Stimulated activated CD4-positive, alpha-beta T cell treated with anti-CD3 and anti-CD28 coated beads, Interleukin-4, amount 100 ng/mL, for 24 hours (primary cell): ENCODE measurements at places on chromosomes 2 and 18.
A peak's percentile ranks its signal among the peaks of the same experiment; 100 is the strongest.

GRCh38 chr18:56235481-56236013 lies 402.8 kb downstream of the TXNL1 start:
- DNase-seq, result no peak

- no peak for DNase-seq
These were observed 30.6 kb upstream of the FAM237A start for GRCh38 chr2:206611736-206612135.

DNA sequence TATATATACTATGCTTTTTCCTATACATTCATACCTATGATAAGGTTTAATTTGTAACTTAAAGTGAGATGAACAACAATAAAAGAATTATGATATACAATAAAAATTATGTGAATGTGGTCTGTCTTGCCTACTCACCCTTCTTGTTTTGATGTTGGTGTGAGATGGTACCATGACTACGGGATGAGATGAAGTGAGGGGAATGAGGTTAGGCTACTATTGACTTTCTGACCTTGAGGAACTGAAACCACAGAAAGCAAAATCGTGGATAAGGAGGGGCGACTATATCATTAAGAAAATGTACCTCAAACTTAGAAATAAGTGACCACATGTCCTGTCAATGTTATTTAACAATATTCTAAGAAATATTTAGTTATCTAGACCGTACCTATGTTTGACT lies 103.9 kb upstream of the PPP1CB start:
- DNase-seq, result no peak

- DNase-seq, result no peak
These were observed 29.1 kb downstream of the CPO start for GRCh38 chr2:206968134-206969086.

GRCh38 chr2:61978522-61978921 lies 73.0 kb downstream of the COMMD1 start:
- no peak for DNase-seq

DNA sequence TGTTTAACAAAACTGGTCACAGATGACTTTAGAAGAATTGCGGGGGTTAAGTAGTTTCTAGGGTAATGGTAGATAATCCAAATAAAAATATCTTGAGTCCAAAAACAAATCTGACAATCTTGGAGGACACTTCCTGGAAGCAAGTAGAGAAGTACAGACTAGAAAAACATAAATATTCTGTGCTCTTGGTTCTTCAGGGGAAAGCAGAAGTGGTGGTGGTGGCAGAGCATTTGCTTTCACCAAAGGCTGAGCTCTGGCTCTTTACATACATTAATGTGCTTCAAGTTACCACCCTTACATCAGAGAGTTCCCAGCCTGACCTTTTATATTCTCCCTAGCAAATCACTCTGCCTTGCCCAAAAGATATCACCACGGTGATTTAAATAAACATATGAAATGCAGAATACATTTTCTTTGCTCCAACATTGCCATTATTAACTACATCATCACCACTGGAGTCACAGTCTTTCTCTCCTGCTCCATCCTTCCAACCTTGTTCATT lies 15.3 kb downstream of the PDE11A start:
- no peak for DNase-seq

GRCh38 chr2:201413143-201413542 lies 38.1 kb downstream of the TRAK2 start:
- no peak for DNase-seq

DNA sequence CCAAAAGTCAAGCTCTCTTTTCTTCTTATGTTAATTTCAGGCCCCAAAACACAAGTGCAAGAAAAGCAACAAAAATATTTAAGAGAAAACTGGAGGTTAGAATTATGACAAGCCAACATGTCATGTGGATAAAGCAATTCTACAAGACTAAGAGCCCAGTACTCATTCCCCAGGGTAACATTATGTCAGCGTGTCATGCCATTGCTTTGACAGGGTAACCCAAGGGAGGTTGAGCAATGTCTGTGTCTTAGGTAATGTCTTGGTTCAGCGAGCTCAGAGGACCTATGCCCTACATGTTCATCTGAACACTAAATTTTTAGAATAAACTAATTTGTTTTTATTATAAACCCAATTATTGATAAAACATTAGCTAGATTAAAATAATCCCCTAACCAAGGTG lies 173.2 kb upstream of the ZNF804A start:
- no peak for DNase-seq

DNA sequence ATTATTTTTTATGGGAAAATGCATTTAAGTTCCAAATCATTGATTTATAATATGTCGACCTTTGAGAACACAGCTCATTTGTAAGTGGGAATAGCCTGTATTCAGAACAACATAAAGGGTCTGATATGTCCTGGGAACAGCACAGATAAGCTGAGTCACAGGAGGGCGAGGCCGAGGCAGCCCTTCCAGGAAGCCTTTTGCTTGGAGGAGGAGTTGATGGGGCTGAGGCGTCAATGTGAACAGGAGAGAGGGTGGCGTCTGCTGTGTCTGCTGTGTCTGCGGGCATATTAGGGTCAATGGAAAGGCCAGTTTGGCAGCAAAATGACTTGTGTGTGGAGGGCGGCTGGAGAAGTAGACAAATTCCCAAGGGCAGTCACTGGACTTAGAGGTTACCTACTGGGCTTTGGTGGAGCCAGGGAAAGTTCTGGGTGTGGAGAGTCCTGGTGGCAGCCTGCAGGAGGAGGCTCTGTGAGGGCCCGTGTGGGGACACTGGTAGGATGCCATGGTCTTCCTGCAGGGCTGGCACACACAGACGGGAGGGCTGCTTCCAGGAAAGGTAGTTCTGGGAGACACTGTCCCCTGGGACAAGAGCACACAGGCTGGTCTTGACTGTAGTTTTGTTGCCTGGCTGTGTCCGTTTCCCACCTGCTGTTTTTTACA lies 128.1 kb downstream of the GLI2 start:
- no peak for DNase-seq

DNA sequence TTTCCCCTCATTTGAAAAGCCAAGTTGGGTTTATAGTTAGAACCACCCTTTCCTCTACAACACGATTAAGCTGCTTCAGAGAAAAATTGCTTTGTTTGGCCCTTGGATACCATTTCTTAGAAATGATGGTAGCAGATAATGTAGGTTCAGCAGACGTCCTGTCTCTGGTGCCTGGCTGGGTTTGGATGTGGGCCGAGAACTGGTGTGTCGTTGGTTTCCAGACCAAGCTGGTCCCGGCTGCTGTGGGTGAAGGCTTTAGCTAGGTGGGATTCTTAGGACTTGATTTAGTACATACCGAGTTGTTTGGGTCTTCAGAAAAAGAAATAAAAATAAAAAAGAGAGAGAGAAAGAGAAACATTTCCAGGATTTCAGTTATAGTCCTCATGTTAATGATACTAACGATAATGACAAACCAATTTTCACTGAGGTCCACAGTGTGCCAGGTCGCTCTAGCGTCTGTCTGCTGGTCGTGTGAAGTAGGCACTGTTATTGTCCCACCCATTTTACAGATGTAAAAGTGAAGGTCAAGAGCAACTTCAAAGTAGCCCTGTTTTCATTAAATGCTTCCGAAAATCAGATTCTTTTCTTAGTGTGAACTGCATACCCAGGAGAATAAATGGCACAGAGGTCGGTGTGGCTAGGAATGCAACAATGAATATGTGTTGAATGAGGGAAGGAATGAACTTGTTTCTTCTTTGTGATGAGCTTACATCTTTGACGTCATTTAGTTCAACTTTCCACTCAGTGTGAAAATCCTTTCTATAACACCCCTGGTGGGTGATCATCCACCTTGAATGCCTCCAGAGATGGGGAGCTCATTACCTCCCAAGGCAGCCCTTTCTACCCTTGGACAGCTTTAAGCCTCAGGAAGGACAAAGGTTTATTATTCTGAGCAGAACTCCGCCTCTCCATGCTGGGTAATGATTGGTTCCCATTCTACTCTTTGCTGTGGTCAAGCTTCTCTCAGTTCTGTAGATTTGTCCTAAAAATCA lies 115.9 kb downstream of the INHBB start:
- no peak for DNase-seq

GRCh38 chr2:190655113-190655512 lies 6.2 kb downstream of the NAB1 start:
- DNase-seq, result no peak

GRCh38 chr2:10620481-10620880 lies 69.3 kb downstream of the NOL10 start:
- DNase-seq, result no peak

DNA sequence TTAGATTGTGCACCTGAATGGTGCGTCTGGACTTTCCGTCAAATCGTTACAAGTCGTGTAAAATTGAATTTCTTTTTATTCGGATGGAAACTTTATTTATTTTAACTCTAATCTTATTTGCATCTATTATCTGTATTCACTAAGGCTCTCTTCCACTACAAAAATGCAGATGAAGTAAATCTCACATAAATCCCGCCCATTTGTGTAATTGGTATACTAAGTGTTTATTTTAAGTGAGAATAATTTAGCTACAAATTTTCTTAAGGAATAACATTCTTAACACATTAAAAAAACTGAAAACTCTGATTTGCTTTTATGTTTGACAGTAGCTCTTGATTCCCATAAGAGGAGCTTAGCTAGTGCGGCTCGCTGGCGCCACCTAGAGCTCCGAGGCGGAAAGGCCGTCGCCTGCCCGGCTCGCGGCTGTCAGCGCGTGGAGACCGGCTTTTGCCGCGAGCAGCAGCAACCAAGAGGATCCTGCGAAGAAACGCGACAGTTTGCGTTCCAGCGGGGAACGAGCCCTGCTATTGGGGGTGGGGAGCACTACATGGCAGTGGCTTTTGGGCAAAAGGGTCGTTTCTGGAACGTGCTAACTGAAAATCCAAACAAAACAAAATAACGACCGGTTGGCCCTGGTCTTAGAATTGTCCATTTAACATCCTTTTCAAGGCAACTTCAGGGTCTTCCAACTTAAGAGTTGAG lies 6.7 kb downstream of the SP9 start:
- peak; percentile 88 for DNase-seq

GRCh38 chr2:82993609-82994008 lies 1465.5 kb downstream of the SUCLG1 start:
- DNase-seq, result no peak

- no peak for DNase-seq
These were observed 12.5 kb upstream of the HOXD1 start for GRCh38 chr2:176175709-176176607.

GRCh38 chr2:168715849-168716248 lies 86.6 kb upstream of the NOSTRIN start:
- DNase-seq, result no peak

DNA sequence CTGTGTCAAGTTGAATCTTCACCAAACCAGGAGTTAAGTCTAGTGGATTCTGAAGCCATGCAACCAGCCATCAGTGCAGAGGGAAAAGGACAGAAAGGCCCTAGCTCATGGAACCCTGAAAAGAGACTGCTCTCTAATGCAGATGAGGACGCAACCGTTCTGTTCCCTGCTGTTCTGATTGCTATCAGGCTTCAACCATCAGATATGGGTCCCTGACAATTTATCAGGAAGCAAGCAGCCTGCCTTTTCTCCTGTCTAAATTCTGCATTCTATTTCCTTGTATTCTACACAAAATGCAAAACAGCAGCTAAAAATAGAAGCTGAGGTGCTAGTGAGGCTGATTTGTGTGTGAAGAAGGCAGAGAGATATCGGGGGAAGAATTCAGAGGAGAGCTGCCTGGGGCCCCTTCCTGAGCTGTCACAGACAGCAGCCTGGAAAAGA lies 68.4 kb upstream of the RTN4 start:
- no peak for DNase-seq

GRCh38 chr2:71100195-71100964 lies 29.6 kb downstream of the MCEE start:
- DNase-seq, result peak; percentile 52

DNA sequence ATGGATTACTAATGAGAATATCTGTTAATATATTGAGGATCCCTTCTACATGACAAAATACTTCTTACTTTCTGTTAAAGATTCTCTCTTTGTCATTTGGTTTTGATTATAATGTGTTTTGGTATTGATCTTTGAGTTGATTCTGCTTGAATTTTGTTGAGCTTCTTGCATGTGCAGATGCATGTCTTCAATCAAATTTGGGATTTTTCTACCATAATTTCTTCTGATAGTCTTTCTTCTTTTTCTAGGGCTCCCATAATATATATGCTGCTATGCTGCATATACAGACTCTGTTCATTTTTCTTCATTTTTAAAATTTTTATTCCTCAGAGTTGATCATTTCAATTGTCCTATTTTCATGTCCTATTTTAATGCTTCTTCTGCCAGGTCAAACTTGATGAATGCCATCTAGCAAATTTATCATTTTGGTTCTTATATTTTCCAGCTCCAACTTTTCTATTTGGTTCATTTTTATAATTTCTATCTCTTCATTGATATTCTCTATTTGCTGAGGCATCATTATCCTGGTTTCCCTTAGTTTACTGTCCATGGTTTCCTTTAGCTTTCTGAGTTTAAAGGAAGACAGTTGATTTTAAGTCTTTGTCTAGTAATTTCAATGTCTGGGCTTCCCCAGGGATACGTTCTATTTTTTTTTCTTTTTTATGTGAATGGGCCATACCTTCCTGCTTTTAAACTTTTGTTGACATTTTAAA lies 244.7 kb downstream of the WDPCP start:
- no peak for DNase-seq

GRCh38 chr2:190529486-190530247 lies 4.9 kb downstream of the NEMP2 start:
- DNase-seq, result no peak

DNA sequence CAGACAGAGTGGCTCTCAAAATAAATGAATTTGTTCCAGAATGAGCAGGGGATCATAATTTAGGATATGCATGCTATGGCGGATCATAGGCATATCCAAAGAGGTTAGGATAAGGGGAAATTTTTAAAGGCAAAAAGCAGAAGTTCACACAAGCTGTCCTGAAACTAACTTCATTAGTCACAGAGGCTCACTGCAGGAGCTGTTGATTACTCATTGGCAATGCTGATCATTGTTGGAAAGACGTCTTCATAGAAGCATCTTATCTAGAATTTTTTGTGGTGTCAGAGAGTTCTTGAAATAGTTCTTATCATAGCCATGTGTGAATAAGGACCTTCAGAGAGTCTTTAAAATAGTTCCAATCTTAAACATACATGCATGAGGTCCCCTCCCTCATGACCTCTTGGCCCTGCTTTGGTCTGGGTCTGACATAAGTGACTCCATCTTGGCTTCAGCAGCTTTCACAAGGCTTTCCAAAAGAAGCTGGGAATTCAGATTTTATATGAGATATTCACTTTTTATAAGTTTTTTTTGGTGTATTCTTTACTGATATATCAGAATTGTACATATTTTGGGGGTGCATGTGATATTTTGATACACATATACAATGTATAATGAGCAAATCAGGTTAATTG lies 7.5 kb upstream of the CCDC195 start:
- no peak for DNase-seq

DNA sequence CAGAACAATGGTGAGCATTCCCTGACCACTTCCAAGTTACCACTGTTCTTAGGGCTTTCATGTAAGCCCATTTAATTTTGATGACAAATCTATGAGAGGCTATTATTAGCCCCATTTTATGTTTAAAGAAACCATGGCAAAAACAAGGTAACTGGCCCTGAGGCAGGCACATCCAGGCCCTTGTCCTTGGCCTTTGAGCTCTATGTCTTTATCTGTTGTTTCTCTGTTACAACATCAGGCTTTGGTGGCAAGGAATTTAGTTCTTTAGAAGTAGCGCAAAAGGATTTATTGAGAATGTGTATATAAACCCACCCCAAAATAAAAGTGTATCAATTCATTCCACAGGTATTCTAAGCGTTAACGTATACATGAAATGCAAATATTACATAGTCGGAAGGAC lies 257.1 kb downstream of the HNMT start:
- DNase-seq, result no peak

GRCh38 chr2:75647771-75648170 lies 1.2 kb downstream of the MRPL19 start:
- DNase-seq, result no peak

- no peak for DNase-seq
These were observed 749.2 kb upstream of the CRIM1 start for GRCh38 chr2:35606394-35606793.

GRCh38 chr2:240615396-240615795 lies 9.9 kb upstream of the GPR35 start:
- no peak for DNase-seq
